NCI-H524 (cell line): ENCODE measurements at places on chromosomes 1 and 21.

GRCh38 chr1:225748529-225748928 lies 29.1 kb upstream of the SRP9 start:
- DNase-seq, result no peak

- no peak for DNase-seq
Observed at GRCh38 chr21:45317398-45318145, 29.9 kb upstream of the POFUT2 start.

DNA sequence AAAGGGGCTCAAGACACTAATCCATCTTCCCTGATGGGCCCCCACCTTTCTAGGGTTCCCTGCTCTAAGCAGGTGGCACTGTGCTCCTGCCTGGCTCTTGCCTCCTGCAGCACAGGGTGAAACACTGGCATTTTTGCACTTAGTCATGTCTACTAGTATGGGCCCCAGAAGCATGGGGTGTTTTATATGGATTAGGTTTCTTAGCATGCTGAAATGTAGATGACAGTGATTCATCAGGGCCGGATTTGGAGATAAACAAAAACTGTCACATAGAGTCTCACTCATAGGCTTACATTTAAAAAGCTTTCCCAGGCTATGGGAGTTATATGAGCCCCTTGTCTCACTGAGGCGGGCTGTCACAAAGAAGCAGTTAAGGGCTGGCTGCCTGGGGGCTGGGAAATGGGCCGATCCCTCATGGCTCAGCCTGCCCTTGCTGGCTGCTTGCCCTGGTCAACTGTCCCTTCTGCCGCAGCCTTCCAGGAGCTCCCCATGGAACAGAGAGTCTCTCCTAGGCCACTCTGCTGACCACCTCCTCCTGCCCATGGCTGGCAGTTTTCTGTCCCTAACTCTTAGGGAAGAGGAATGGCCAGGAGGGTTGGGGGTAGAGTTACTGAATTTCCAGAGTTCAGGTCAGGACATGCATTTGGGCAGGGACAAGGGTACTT lies 6.5 kb downstream of the GALNT2 start:
- DNase-seq, result no peak

- no peak for DNase-seq
Observed at GRCh38 chr21:43984905-43985689, 27.0 kb upstream of the TRAPPC10 start.

DNA sequence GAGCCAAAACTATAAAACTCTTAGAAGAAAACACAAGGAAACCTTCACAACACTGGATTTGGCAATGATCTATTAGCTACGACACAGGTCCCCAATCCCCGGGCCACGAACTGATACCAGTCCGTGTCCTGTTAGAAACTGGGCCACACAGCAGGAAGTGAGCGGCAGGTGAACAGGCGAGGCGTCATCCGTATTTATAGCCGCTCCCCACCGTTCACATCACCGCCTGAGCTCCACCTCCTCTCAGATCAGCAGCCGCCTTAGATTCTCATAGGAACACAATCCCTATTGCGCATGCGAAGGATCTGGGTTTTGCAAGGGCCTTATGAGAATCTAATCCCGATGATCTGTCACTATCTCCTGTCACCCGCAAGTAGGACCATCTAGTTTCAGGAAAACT lies 11.9 kb downstream of the TFB2M start:
- no peak for DNase-seq

DNA sequence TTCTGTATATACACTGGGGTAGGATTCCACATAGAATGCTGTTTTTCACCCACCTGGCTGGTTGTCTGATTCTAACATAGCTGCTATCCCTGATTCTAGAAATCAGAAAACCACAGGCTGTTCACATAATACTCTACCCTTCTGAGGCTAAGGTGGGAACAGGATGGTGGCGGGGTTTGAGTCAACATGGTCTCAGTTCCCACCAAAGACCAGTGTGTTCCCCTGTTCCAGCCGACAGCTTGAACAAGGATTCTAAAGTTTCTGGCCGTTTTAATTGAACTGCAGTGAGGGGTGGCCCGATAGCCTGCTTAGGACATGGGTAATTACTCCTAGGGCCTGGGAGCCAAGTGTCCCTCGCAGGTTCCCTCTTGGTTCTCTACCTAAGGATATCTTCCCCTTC lies 38.4 kb downstream of the PEX14 start:
- no peak for DNase-seq

DNA sequence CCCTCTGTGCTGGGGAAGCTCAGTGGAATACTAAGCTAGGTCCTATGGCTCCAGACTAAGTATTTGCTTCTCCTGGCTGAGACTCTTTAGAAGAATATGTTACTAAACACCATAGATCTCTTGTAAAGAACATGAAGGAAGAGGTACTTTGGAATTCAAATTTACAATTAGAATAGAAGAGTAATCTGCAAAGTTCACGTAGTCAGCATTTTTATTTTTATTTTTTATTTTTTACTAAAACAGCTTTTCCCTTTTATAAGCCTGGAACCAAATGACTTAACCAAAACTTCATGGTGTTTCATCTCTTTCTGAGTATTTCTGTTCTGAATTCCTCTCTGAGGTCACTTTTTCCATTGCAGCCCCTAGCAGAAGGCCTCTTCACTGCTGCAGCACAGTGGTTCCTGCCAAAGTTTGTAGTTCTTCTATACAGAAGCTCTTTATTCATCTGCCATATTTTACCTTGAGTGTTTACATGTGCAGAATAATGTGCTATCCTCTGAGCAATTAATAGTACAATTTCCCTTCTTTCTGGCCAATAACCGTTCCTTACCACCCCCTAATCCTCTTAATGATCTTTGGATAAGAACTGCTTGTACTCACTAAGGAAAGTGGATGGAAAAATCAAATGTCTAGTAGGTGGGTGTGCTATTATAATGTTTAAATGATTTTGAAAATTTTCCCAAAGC lies 27.2 kb downstream of the TSEN15 start:
- peak; percentile 51 for DNase-seq

DNA sequence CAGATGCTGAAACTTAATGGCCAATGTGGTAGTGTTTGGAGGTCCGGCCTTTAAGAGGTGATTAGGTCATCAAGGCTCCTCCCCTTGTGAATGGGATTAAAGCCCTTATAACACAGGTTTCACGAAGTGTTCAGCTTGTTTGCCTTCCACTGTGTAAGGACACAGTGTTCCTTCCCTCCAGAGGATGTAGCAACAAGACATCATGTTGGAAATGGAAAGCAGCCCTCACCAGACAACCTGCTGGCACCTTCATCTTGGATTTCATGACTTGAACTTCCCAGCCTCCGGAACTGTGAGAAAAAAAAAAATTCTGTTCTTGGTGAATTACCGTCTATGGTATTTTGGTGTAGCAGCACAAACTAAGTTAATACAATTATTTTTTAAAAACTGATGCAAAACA lies 613.8 kb downstream of the KIF26B start:
- DNase-seq, result no peak

- DNase-seq, result no peak
Observed at GRCh38 chr1:247210062-247210375, 38.2 kb upstream of the ZNF124 start.

DNA sequence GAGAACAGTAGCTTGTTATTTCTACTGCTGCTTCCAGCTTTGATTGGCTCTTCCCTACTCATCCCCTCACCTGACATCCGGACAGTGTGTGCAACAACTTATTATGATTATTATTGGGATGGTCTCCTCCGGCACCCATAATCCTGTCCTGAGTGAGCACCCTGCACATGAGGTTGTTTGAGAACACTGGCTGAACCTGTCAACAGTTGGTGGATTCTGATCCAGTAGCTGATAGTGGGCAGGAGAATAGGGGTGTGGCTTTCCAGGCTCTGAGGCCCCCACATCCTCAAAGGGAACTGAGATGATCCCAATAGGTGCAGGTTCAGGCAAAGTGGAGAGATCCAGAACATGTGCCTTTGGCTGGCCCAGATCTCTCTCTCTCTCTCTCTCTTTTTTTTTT lies 60.5 kb downstream of the RUNX1 start:
- no peak for DNase-seq

GRCh38 chr1:65965112-65965996 lies 172.7 kb downstream of the PDE4B start:
- DNase-seq, result no peak

DNA sequence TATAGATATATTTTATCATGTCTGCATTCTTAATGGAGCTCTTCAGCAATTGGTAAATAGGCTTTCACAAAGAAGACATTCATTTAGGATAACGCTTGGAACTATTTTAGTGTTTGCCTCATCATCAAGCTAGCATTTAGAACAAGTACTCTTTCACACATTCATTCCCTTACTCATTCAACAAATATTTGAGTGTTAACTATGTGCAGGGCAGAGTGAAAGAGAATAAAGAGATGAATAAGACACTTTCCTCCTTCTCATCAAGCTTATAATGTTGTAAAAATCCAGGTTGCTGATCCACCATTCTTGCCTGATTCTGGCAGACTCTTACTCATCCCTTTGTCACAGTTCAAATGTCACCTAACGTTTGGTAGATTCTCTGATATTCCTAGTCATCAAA lies 386.3 kb upstream of the BEND5 start:
- no peak for DNase-seq

- no peak for DNase-seq
Observed at GRCh38 chr1:35768350-35769187, 1.2 kb downstream of the CLSPN start.

DNA sequence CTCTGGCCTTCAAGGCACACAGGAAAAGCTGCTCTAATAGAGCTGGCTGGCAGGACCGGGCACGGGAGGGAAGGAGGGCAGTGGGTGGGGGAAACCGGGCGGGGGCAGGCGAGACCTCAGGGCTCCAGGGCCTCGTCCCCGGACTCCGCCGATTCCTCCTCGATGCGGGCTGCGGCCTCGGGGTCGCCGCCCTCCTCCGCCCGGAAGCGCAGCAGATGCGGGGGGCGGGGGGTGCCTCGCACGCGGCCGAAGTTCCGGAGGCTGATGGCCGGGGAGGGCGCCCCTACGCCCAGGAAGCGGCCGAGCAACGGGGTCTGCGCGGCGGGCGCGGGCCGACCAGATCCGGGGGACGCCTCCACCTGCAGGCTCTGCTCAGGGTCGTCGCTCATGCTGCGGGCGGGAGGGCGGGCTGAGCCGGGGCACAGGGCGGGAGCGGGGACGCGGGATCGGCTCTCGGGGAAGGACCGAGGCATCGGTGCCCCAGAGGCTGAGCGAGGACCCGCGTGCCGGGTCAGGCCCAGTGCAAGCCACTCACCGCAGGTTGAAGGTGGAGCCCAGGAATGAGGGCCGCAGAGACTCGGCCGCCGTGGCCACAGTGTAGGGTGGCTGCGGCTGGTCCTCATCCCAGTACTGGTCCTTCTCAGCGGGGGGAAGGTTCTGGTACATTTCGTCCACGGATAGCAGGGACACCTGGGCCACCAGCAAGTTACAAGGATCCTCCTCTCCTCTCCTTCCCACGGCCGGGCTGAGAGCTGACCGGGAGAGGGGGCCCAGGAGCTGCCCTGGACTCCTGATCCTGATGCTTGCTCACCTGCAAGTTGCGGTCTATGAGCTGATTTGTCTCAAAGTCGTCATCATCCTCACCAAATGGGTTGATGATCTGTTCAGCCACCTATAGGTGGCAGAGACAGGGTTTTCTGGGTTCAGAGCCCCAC lies 3.6 kb downstream of the BEST4 start:
- peak; percentile 28 for DNase-seq

GRCh38 chr1:25992689-25993171 lies 5.1 kb downstream of the PAFAH2 start:
- DNase-seq, result peak; percentile 62

- no peak for DNase-seq
Observed at GRCh38 chr1:11620405-11620804, 33.8 kb downstream of the FBXO2 start.

- no peak for DNase-seq
Observed at GRCh38 chr1:917076-917459, 6.7 kb upstream of the SAMD11 start.

DNA sequence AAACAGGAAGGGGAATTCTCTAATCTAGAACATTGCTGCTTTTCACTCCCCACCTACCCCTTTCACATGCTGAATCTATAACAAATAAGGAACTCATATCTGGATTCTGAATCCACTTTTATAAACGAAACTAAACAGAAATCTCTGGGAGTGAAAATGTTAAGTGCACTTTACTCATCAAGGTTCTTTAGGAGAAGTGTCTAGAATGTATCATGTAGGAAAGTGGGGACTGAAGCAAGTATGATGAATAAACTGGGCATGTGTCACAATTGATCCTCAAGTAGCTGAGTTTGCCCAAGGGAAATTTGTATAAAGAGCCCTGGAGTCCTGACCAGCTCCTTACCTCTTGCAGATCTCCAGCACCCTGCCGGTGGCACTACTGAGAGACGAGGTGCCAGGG lies 19.8 kb downstream of the AVPR1B start:
- no peak for DNase-seq

GRCh38 chr21:45994086-45994661 lies 12.6 kb downstream of the COL6A1 start:
- no peak for DNase-seq

- DNase-seq, result no peak
Observed at GRCh38 chr1:200253774-200254495, 155.9 kb downstream of the ZNF281 start.

DNA sequence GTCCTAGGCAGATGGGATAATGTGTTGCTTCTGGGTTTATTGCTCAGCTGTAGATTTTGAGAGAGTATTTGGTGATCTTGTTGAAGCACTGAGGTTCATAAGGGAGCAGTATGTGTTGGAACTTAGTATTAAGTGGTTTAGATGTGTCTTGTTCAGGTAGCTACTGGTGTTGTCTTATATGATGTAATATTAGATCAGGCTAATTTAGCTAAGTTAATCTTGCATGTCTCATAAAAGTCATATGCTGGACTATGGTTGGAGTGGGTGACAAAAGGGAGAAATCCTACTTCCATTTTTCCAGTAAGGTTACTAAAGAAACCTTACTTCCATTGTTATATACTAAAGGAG lies 196.4 kb downstream of the CLEC20A start:
- DNase-seq, result no peak

DNA sequence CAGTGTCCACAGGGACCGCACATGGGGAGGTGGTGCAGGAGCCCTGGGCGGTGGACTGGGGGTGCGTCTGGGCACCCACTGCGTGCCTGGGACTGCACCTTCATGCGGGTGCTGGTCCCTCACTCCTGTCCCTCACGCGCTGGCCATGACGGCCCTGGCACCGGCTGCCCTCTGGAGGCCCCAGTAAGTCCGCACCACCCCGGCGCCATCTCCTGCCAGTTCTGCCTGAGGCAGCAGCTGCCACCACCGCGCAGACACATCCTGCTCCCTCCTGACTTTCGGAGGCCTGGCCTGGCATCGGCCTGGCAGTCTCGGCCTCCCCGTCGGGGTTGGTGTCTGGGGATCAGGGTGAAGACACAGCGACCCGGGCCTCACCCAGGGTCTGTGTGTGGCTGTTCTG lies 64.8 kb downstream of the MORN1 start:
- no peak for DNase-seq

- DNase-seq, result no peak
Observed at GRCh38 chr21:20253261-20253660, 744.9 kb upstream of the NCAM2 start.

GRCh38 chr1:29636936-29637335 lies 400.6 kb downstream of the PTPRU start:
- DNase-seq, result no peak

GRCh38 chr1:20987831-20988825 lies 188.6 kb downstream of the EIF4G3 start:
- DNase-seq, result no peak

- no peak for DNase-seq
Observed at GRCh38 chr1:227541129-227541528, 22.2 kb upstream of the ZNF678 start.

- no peak for DNase-seq
Observed at GRCh38 chr1:44108241-44108640, 10.4 kb upstream of the KLF17 start.
